ENCODE measurements at places on chromosomes 11 and 22. TPM values are rescaled to one million over a fixed set of nuclear protein-coding genes. Genes with fewer than 3 reads are reported as not detected.

DNA sequence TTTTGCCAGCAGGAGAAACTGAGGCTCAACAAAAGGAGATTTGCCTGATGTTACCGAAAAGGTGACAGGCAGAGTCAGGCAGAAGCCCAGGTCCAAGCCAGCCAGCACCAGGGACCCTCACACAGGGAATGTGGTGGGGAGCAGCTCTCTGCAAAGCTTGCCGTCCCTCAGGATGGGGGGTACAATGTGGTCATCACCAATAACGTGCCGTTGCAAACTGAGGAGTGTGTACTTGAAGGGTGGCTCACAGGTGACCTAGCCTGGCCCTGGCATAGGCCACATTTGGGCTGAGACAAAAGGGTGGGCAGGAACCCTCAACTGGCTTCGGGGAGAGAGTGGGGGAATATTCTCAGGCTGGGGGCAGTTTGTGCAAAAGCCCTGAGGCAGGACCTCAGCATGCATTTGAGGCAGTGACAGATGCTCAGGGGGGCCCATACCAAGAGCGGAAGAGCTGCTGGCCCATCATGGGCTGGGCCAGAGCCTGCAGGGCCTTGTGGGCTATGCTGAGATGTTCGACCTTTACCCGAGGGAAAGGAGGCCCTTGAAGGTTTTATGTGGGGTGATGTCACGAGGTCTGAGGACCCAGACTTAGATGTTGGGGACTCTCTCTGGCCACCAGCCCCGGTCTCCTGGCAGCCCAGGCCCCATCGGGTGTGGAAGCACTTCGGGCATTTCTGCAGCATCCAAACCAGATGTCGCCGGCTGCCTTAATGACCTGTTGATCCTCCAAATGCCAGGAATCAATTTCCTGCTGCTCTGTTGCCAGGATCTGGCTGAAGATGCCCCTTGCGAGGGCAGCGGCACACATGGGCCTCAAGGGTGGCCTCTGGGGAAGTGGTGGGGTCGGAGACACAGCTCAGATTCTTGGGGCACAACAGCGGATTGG, 57.4 kb upstream of the SHISAL1 start:
- no peak overlapping the region for H3K27ac ChIP-seq
- peak; percentile 43 for DNase-seq
- peaks cover 8% of the 10 kb centered on the region for H3K4me1 ChIP-seq
- no peak overlapping the region for H3K4me3 ChIP-seq
- H3K27me3 ChIP-seq, result no peaks in the 10 kb centered on the region
- H3K36me3 ChIP-seq, result no peaks in the 10 kb centered on the region

DNA sequence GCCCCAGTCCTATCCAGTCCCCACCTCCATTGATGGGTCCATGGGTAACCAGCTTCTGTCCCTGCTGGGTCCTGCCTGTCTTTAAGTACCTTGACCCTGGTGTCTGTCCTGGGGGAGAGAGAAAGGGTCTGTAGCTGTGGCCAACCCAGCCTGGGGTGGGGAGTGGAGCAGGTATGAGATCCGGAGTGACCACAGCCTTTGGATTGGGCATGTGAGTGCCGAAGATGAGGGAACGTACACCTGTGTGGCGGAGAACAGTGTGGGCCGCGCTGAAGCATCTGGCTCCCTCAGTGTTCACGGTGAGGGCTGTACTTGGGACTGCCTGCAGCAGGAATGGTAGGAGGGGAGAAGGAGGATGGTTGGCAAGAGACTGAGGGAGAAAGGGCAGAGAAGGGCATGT, 5.2 kb downstream of the ROBO3 start:
- H3K36me3 ChIP-seq, result no peaks in the 10 kb centered on the region
- peaks cover 86% of the 10 kb centered on the region for H3K27me3 ChIP-seq
- DNase-seq, result no peak
- no peak overlapping the region for H3K4me3 ChIP-seq

DNA sequence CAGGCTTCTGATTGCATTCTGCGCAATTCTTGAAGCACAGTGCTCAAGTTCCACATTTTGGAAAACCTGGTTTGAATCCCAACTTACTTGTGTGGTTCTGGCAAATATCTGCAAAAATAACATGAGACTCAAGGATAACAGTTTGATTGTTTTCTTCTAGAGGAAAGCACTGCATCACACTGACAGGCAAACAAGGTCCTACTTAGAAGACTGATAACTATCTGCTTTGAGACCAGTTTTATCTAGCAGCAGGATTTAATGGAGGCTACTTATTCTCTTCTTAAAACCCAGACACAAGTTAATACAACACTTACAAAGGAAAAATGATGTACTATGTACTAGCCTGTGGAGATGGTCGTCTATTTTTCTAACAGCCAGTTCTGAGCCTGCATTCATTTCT, 41.4 kb downstream of the RIC3 start:
- H3K27ac ChIP-seq, result no peak overlapping the region
- no peaks in the 10 kb centered on the region for H3K4me1 ChIP-seq
- no peaks in the 10 kb centered on the region for H3K27me3 ChIP-seq
- no peaks in the 10 kb centered on the region for H3K36me3 ChIP-seq
- H3K4me3 ChIP-seq, result no peak overlapping the region
- DNase-seq, result no peak

GRCh38 chr22:47342446-47342845, 580.0 kb downstream of the TBC1D22A start:
- no peak for DNase-seq
- no peak overlapping the region for H3K4me3 ChIP-seq
- H3K36me3 ChIP-seq, result no peaks in the 10 kb centered on the region
- H3K4me1 ChIP-seq, result no peaks in the 10 kb centered on the region
- H3K27ac ChIP-seq, result no peak overlapping the region
- no peaks in the 10 kb centered on the region for H3K27me3 ChIP-seq

DNA sequence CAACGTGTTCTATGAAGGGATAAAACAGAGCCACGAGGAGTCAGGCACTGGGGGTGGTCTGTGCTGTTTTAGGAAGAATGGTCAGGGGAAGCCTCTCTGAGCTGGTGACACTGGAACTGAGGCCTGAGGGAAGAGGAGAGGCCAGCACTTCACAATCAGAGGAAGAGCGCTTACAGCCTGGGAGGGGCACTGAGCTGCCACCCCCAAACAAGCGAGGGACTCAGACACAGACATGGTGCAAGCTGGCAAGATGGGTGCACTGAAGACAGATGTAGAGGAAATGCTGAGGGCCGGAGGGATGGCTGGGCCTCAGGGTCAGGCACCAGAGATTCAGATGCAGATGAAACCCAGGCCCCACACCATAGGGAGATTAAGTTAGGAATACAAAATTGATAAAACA, 40.0 kb upstream of the TP53I11 start:
- H3K4me1 ChIP-seq, result no peaks in the 10 kb centered on the region
- H3K36me3 ChIP-seq, result no peaks in the 10 kb centered on the region
- H3K27ac ChIP-seq, result no peak overlapping the region
- H3K4me3 ChIP-seq, result no peak overlapping the region

- no peak overlapping the region for H3K27ac ChIP-seq
- no peaks in the 10 kb centered on the region for H3K36me3 ChIP-seq
- H3K4me1 ChIP-seq, result no peaks in the 10 kb centered on the region
These were observed 1221.7 kb downstream of the BRD1 start for GRCh38 chr22:48605856-48606481.

DNA sequence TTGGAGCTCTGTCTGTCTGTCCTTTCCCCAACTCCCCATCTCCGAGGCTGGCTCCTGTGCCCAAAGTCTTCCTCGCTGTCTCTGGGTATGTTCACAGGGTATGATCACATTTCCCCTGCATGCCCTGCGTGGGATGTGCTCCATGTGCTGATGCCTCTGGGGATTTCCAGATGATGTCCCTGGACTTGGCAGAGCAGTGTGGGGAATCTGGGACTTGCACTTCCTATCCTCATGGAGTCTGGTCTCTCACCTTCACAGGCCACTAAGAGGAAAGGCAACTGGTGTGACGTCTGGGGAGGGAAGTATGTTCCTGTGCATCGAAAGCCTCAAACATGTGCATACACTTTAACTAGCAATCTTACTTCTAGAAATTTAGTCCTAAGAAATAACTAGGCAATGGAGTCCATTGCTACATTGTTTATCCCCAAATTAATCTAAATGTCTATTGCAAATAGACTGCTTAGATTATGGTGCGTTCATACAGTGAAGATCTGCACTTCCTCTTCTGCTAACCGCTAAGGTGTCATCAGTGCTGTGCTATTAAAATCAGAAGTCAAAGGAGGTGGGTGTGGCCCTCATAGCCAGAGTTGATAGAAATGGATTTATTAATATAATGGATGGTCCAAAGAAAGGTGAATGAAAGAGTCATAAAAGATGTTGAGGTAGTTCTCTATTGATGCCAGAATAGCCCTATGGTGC, 20.8 kb downstream of the TIMP3 start:
- H3K27me3 ChIP-seq, result no peaks in the 10 kb centered on the region
- no peak overlapping the region for H3K4me3 ChIP-seq
- DNase-seq, result no peak
- peaks cover 2% of the 10 kb centered on the region for H3K36me3 ChIP-seq

- no peak for DNase-seq
- H3K27ac ChIP-seq, result no peak overlapping the region
- peaks cover 17% of the 10 kb centered on the region for H3K36me3 ChIP-seq
- no peaks in the 10 kb centered on the region for H3K4me1 ChIP-seq
These were observed 53.7 kb upstream of the DEPDC7 start for GRCh38 chr11:32962016-32962415.

DNA sequence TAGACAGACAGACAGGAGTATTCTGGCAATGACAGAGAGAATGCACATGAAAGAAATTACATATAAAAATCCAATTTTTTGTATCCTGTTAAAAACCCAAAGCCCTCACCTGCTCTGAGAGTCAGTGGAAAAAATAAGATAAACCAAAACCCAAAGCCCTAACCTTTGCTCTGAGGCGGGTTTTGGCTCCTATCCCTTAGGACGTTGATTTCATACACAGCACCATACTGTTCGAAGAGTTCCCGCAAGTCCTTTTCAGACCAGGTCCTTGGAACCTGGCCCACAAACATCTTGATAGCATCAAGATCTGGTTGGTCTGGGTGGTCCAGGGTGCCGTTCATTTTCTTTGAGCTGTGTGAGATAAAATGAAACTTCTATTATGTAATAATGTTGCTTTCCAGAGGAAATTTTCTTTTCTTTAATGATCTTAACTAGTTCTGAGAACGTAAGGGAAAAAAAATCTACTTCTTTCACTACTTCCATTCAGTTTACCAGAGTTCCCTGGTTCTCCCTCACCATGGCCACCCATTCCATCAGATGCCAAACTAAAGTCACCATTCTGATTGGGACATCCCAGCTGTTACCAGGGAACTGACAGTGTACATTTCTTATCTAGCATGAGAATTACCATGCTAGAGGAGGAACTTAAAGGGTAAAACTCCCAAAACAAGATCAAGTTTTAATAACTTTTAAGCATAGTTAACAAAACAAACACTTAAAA, 39.9 kb upstream of the RAPSN start:
- peaks cover 24% of the 10 kb centered on the region for H3K36me3 ChIP-seq
- peak; percentile 15 for DNase-seq

- H3K27me3 ChIP-seq, result peaks cover 2% of the 10 kb centered on the region
- H3K36me3 ChIP-seq, result no peaks in the 10 kb centered on the region
- DNase-seq, result peak; percentile 4
- no peak overlapping the region for H3K4me3 ChIP-seq
- H3K4me1 ChIP-seq, result no peaks in the 10 kb centered on the region
These were observed 261.7 kb downstream of the TENM4 start for GRCh38 chr11:79179087-79179486.

DNA sequence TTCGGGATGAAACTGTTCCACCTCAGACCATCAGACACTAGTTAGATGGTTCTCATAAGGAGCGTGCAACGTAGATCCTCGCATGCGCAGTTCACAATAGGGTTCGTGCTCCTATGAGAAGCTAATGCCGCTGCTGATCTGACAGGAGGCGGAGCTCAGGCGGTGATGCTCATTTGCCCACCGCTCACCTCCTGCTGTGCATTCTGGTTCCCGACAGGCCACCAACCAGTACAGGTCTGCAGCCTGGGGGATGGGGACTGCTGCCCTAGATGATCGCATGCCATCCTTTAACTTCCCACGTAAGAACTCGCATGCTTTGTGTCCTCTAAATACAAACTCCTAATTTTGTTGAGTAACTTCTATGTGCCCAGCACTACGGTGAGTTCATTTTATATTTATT, 62.6 kb downstream of the EFCAB6 start:
- H3K4me1 ChIP-seq, result no peaks in the 10 kb centered on the region
- H3K27me3 ChIP-seq, result no peaks in the 10 kb centered on the region
- no peaks in the 10 kb centered on the region for H3K36me3 ChIP-seq
- no peak for DNase-seq

DNA sequence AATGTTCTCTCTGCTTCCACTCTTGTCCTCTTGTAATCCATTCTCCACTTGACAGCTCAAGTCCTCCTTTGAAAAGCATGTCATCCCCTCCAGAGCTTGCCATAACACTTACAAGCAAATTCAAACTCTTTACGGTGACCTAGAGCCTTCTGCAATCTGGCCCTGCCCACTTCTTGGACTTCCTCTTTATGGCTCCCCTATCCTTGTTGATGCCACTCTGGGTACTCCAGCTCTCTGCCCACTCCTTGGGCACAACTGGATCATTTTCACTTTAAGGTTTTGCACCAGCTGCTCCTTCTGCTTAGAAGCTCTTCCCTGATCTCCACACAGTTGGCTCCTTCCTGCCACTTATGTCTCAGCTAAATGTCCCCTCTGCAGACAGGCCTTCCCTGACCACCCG, 217.9 kb downstream of the DSCAML1 start:
- H3K27me3 ChIP-seq, result peaks cover 10% of the 10 kb centered on the region
- H3K27ac ChIP-seq, result no peak overlapping the region
- no peak for DNase-seq
- H3K36me3 ChIP-seq, result no peaks in the 10 kb centered on the region
- no peak overlapping the region for H3K4me3 ChIP-seq

- H3K27ac ChIP-seq, result no peak overlapping the region
- H3K4me1 ChIP-seq, result peaks cover 5% of the 10 kb centered on the region
- H3K4me3 ChIP-seq, result no peak overlapping the region
- H3K27me3 ChIP-seq, result no peaks in the 10 kb centered on the region
- H3K36me3 ChIP-seq, result no peaks in the 10 kb centered on the region
These were observed 10.2 kb downstream of the BCR start for GRCh38 chr22:23190526-23190925.

DNA sequence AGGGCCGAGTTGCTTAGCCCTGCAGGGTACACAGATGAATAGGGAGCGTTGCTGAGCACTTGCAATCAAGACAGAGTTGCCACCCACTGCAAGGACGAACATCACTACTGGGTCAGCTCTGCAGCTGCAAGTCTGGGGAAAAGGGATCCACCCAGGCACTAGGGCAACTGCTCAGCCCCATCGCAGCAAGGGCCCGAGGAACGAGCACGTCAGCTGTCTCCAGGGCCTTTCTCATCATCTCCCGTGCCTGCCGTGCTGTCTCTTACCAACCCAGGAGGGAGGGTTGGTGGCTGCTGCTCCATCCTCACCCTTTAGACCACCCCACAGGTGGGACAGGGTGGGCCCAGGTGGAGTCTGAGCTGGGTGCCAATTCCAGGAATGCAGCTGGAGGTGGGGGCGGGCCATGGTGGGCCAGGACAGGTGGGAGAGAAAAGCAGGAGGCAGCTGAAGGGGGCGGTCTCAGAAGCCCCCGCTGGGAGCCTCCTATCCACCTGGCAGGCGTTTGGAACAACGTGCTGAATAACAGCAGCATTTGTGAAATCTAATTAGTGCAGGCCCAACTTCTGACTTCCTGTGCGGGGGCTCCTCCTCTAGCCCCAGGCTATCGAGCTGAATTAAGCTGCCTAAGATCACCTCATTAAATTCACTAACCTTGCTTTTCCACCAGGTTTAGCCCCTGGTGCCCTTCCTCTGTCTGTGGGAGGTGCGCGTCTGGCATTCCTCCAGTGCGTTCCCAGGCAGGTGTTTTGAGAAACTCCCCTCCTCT, 252.5 kb downstream of the ST3GAL4 start:
- H3K27me3 ChIP-seq, result peaks cover 6% of the 10 kb centered on the region
- H3K36me3 ChIP-seq, result no peaks in the 10 kb centered on the region
- DNase-seq, result no peak

OOSP1 gene
- total RNA-seq, result not detected

MMP11 gene
- 2.6 TPM for total RNA-seq

CYB5R3 gene
- total RNA-seq, result 265 TPM

ST3GAL4 gene
- 31.5 TPM for total RNA-seq

TPCN2 gene
- total RNA-seq, result 16.8 TPM

Measured in lung (tissue), 17 donors.